Activated T-helper 2 cell treated with anti-CD3 and anti-CD28 coated beads, Interferon-gamma antibody, Interleukin-2, Interleukin-4, amounts not matched to agents 10 μg/mL and 5 μg/mL and 100 μg/mL, durations not matched to agents 14 hours and 24 hours and 36 hours (primary cell): ENCODE measurements at places on chromosomes 3 and 15. TPM values are rescaled to one million over a fixed set of nuclear protein-coding genes. Genes with fewer than 3 reads are reported as not detected.

Gene SPESP1
- 0.97 and 2.1 TPM in 2 replicates for total RNA-seq

Gene PIGZ
- 2.1 and 2.4 TPM in 2 replicates for total RNA-seq

Gene PRSS50
- not detected in 2 replicates for total RNA-seq

Gene SEMA3G
- total RNA-seq, result 0.30 and 0.32 TPM in 2 replicates

- no peaks in the 10 kb centered on the region for H3K36me3 ChIP-seq
- H3K27ac ChIP-seq, result no peak overlapping the region
- H3K4me3 ChIP-seq, result no peak overlapping the region
- no peaks in the 10 kb centered on the region for H3K27me3 ChIP-seq
- H3K4me1 ChIP-seq, result peaks cover 30% of the 10 kb centered on the region
- DNase-seq, result no peak
Observed at GRCh38 chr3:72968266-72968664, 28.3 kb upstream of the PPP4R2 start.

Gene NR1I2
- total RNA-seq, result 0.11 TPM in 2 replicates

DNA sequence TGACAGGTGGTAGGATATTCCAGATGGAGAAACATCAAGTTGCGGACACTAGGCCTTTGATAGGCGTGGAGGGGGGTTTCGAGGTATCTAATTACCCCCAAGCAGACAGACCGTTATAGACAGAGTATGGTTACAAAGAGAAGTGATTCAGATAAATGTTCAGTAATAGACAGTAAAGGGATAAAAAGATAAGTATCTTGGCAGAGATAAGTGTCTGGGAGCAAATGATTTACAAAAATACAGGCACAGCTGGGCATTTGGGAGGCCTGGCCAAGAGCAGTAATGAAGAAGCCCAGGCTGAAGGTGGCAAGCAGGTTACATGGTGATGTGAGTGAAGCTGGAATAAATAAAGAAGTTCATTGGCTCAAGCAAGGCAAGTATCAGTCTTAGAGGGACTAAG lies 659 bp upstream of the MYH15 start:
- H3K27ac ChIP-seq, result no peak overlapping the region
- H3K36me3 ChIP-seq, result no peaks in the 10 kb centered on the region
- no peak for DNase-seq
- peaks cover 8% of the 10 kb centered on the region for H3K4me1 ChIP-seq
- peaks cover 6% of the 10 kb centered on the region for H3K27me3 ChIP-seq
- H3K4me3 ChIP-seq, result no peak overlapping the region

DNA sequence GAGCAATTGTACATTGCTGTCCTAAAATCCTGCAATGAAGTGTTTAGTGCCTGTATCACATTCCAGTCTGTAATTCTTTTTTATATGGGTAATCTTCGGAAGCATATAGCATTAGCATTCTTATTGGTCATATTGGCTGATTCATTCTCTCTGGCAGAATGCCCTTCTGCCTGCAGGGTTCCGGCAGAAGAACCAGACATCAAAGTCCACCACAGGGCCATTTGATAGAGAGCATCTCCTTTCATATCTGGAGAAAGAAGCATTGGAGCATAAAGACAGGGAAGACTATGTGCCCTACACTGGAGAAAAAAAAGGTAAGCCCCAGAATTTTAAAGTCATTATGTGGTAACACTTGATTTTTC lies 39.6 kb downstream of the TMOD3 start:
- peaks cover 15% of the 10 kb centered on the region for H3K4me1 ChIP-seq
- H3K27me3 ChIP-seq, result no peaks in the 10 kb centered on the region
- peaks cover 65% of the 10 kb centered on the region for H3K36me3 ChIP-seq
- DNase-seq, result no peak

DNA sequence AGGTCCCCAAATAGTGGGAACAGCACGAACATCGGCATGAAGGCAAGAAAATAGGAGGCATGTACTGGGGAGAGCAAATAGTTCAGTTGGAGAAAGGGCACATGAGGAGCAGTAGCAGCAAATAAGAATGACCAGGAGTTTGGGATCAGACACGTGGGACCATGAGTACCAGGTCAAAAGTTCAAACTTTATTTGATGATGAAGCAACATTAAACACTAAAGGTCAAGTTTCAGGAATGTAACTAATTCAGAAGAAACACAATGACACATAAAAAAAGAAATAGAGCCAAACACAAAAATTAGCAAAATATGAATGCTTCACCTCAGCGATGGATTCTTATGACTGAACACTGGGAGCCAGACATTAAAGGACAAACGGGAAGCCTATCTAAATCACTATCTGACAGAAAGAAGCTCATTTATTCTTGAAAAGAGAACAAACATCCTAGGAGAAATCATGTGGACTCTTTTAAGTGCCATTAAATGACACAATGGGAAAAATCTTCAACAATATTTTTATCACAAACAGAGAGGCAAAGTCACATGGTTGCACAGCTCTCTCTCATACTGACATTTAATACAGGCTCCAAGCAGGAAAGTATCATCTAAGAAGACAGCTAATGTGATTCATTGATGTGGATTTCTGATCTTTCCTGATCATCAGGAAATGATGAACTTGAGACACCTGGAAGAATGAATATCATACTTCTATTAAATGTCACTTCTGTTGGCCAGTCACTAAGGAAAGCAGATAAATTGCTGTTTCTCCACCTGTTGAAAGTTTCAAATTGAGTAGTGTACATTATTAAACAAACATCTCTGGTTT lies 216.9 kb upstream of the THBS1 start:
- H3K36me3 ChIP-seq, result no peaks in the 10 kb centered on the region
- DNase-seq, result no peak
- peaks cover 9% of the 10 kb centered on the region for H3K27me3 ChIP-seq

GRCh38 chr3:124963755-124964154 lies 29.2 kb upstream of the MUC13 start:
- no peak for DNase-seq
- peaks cover 14% of the 10 kb centered on the region for H3K27me3 ChIP-seq
- peaks cover 7% of the 10 kb centered on the region for H3K36me3 ChIP-seq
- no peak overlapping the region for H3K4me3 ChIP-seq
- no peaks in the 10 kb centered on the region for H3K4me1 ChIP-seq

DNA sequence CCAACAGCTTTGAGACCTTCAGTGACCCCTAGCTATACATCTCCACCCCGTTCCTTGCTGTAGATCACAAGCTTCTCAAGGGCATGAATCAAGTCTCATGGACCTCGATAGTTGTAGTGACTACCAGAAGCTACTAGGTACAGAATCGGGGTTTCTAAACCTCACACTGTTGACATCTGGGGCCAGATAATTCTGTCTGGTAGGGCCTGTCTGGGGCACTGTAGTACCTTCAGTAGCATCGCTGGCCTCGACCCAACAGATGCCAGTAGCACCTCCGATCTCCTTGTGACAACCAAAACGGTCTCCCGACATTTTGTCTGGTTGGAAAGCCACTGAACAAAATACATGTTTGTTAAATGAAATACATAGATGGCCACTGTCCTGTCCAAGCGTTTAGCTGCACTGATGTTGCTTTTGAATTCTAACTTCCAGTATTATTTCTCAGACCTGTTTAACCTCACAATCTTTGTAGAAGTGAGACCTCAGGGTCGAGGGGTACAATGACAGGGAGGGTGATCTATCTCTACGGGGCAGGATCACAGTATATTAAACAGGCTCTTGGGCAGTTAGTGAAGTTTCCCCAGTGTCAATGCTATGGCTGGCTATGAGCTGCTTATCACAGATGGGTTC lies 262.5 kb upstream of the IGF1R start:
- no peaks in the 10 kb centered on the region for H3K4me1 ChIP-seq
- no peak for DNase-seq
- no peak overlapping the region for H3K27ac ChIP-seq
- H3K27me3 ChIP-seq, result no peaks in the 10 kb centered on the region
- H3K4me3 ChIP-seq, result no peak overlapping the region

- DNase-seq, result no peak
- no peaks in the 10 kb centered on the region for H3K27me3 ChIP-seq
- no peak overlapping the region for H3K4me3 ChIP-seq
- peaks cover 15% of the 10 kb centered on the region for H3K4me1 ChIP-seq
- H3K36me3 ChIP-seq, result peaks cover 10% of the 10 kb centered on the region
Observed at GRCh38 chr3:143183665-143183964, 64.0 kb downstream of the CHST2 start.

DNA sequence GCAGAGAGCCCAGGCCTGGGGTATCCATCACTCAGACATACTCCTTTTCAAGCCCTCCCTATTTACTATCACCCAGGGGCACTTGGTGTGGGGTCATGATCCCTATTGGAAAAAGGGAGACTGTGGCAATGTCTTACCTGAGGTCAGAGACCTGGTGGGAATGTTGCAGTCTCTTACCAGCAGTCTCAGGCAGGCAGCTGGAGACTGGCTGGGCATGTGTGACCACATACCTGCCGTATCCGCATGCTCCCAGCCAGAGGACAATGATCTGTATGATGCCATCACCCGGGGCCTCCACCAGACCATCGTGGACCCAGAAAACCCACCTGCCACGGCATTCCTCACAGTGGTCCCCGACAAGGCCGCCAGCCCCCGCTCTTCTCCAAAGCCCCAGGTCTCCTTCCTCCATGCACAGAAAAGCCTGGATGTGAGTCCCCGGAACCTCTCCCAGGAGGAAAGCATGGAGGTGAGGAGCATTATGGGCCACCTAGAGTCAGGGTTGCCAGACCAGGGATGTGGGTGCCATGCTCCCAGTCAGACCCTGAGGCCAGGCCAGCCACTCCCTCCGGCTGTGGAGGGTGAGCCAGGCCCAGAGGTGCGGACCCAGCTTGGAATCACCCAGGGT lies 5.9 kb downstream of the SH2D7 start:
- DNase-seq, result no peak
- no peak overlapping the region for H3K4me3 ChIP-seq
- no peaks in the 10 kb centered on the region for H3K27me3 ChIP-seq
- H3K36me3 ChIP-seq, result no peaks in the 10 kb centered on the region
- H3K4me1 ChIP-seq, result peaks cover 15% of the 10 kb centered on the region

Gene GOLGA8T
- total RNA-seq, result not detected in 2 replicates

Gene GUCA1C
- total RNA-seq, result not detected in 2 replicates

GRCh38 chr3:56467801-56468183 lies 475 bp downstream of the ERC2 start:
- DNase-seq, result no peak
- no peaks in the 10 kb centered on the region for H3K36me3 ChIP-seq
- peaks cover 60% of the 10 kb centered on the region for H3K27me3 ChIP-seq
- H3K27ac ChIP-seq, result no peak overlapping the region

- no peak overlapping the region for H3K27ac ChIP-seq
- no peaks in the 10 kb centered on the region for H3K4me1 ChIP-seq
- no peaks in the 10 kb centered on the region for H3K36me3 ChIP-seq
- DNase-seq, result no peak
Observed at GRCh38 chr3:37586280-37586679, 275.4 kb upstream of the CTDSPL start.

DNA sequence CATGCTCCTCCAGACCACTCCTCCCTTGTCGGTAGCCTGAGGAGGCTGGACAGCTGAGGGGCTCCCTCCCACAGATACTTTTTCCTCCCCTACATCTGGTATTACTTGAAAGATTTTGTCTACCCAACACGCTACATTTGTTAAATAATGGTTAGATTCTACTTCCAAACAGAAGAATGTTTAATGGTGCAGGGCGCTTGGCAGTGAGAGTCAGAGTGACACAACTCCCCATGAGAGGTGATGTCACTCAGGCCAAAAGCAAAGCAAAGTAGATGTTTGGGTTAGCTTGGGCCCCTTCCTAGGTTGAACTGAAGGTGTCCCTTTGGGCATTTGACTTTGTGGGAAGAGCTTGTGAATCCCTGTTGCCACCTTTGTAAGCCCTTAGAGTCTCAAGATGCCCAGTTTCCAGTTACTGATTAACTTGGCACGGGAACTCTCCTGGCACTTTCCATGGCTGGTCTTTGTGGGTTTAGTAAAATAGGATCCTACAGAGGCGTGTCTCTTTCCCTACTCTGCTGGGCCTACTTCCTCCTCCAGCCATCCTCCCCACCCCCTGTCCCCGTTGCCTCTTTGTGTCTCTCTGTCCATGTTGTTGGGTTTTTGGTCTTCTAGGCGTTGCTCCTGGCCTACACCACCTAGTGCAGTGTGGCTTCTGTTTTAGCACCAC lies 5.6 kb downstream of the LIMD1 start:
- H3K4me3 ChIP-seq, result no peak overlapping the region
- peaks cover 59% of the 10 kb centered on the region for H3K36me3 ChIP-seq
- peaks cover 50% of the 10 kb centered on the region for H3K4me1 ChIP-seq
- no peak overlapping the region for H3K27ac ChIP-seq
- no peak for DNase-seq

Gene CISH
- 351 and 355 TPM in 2 replicates for total RNA-seq

DNA sequence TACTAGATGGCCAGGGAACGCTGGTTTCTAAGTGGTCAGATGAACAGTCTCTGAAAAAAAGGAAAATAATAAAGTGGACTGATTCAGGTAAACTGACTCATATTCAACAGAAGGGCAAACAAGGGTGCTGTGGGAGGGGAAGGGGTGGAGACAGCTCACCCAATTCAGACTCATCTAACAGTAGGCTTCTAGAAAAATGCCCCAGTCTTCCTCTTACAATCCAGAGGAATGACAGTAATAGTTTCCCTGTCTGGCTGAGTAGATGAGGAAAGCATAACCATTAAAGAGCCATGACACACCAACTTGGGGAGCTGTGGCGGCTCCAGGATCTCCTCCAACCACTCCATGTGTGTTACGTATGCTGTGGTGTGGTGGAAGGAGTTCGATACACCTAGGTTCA lies 231.4 kb upstream of the UMPS start:
- no peak overlapping the region for H3K27ac ChIP-seq
- DNase-seq, result no peak
- H3K4me3 ChIP-seq, result no peak overlapping the region
- H3K36me3 ChIP-seq, result no peaks in the 10 kb centered on the region
- no peaks in the 10 kb centered on the region for H3K4me1 ChIP-seq

DNA sequence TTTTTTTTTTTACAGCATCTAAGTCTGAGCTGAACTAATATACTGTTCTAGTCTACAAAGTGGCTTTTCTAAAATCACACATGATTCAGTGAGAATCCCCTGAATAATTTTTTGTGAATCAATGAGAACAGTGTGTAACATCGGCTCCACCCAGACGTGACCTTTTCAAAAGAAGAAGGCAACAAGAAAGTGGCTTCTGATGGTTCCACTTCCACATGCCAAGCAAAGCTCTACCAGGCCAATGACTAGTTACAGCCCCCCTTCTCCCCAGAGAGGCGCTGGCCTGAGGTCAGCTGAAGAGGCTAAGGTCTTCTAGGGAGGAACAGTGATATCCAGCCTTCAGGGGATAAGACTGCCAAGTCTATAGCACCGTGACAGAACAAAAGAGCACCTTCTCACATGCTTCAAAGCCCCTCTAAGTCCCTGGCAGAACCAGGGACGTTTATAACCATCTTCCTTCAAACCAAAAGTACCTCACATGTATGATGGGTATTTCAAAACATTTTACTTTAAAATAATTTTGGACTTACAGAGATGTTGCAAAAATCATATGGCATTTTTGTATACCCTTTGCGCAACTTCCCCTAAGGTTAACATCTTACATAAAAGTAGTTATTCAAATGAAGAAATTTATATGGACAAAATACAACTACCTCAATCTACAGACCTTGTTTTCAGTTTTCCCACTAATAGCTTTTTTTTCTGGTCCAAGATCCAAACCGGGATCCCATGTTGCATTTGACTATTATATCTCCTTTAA lies 177.9 kb downstream of the OSBPL10 start:
- H3K4me1 ChIP-seq, result no peaks in the 10 kb centered on the region
- no peak overlapping the region for H3K27ac ChIP-seq
- H3K36me3 ChIP-seq, result no peaks in the 10 kb centered on the region

Gene GOLGA8J
- not detected in 2 replicates for total RNA-seq
